IMR-90 (cell line): ENCODE measurements at places on chromosomes 4 and X. TPM values are rescaled to one million over a fixed set of nuclear protein-coding genes. Genes with fewer than 3 reads are reported as not detected.

GRCh38 chr4:1870578-1871443, at the start of gene NSD2:
NSD2 (plus strand) TSS chr4:1871393; CDS start chr4:1900655, 29,262 bp downstream.
- peak; percentile 87 for DNase-seq
- H3K27me3 ChIP-seq = peaks cover 2% of the 10 kb centered on the region; the same call in 1 of the 2 replicates
- peaks cover 13% of the 10 kb centered on the region for H3K4me1 ChIP-seq
- H3K27ac ChIP-seq = peak within 1 kb of the TSS; percentile 96
- H3K4me3 ChIP-seq = peak within 1 kb of the TSS; percentile 96

DNA sequence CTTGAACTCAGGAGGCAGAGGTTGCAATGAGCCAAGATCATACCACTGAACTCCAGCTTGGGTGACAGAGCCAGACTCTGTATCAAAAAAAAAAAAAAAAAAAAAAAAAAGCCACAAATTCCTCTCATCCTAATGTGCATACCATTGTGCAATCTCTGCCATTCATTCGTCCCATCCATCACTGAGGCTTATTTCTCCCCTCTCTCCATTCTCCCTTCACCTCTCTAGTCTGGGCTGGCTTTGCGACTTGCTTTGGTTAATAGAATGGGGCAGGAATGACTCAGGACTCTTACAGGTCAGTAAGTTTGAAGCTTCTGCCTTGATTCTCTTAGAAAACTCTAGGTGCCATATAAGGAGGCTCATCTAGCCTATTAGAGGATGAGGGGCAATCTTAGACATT, 60.3 kb upstream of the DDX3X start:
- no peak for DNase-seq
- no peaks in the 10 kb centered on the region for H3K36me3 ChIP-seq
- no peak overlapping the region for H3K4me3 ChIP-seq

DNA sequence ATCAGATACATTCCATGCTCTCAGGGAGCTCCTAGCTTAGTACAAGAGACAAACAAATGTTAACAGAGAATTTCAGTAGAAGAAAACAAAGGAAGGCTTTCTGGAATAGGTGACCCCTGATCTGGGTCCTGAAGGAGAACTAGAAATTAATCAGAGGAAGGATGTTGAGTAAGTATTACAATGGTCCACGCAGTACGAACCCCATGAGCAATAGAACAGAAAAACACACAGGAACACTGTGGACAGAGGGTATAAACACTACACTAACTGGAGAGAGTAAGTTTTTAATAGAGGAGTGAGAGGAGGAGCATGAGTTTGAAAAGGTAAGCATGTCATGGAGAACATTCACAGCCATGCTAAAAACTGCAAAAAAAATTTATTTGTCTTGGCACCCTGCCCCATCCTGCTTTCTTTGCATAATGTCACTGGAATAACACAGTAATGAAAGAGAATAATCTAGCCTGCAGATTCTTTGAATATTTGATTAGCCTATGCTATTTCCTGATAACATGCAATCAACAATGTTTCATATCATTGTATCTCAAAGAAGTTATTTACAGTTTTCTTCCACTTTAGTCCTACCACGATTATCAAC, 140.3 kb upstream of the ZXDB start:
- no peak overlapping the region for H3K27ac ChIP-seq
- no peak overlapping the region for H3K4me3 ChIP-seq

DNA sequence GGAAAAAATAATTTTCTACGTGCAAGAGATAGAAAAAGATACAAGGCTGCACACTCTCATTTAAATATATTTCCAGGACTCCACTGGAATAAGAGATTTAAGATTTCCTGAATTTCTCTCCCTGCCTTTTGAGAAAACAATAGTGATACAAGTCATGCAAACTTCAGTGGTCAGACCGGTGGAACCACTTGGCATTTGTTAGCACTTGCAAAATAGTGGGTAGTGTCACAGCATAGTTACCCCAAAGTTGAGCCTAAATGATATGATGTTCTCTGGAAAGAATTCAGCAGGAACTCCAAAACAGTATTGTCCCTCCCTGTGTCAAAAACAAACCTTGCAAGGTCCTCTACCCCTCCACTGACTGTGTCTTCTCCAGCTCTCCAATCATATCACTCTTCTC, 102.3 kb downstream of the ANKRD50 start:
- no peaks in the 10 kb centered on the region for H3K36me3 ChIP-seq
- H3K4me3 ChIP-seq = no peak overlapping the region
- no peak overlapping the region for H3K27ac ChIP-seq
- H3K4me1 ChIP-seq = no peaks in the 10 kb centered on the region
- DNase-seq = no peak
- H3K27me3 ChIP-seq = no peaks in the 10 kb centered on the region

DNA sequence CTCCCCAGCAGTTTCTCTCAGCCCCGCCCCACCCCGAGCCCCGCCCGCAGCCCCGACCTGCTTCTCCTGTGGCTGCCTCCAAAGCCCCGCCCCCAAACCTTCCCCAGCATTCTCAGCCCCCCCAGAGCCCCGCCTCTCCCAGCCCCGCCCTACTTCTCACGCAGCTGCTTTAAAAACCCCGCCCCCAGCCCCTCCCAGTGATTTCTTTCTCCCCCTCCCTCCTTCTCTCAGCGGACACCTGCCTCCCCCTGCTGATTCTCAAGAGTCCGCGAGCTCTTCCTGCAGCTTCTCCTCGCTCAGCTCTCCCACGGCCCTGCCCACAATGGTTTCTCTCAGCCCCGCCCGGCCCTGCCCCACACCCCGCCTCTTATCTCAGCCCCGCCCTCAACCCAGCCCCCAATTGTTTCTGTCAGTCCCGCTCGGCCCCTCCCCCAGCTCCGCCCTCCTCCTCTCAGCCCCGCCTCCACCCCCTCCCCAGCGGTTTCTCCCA, 636 bp upstream of the EOLA1 start:
- H3K27me3 ChIP-seq = no peaks in the 10 kb centered on the region
- no peaks in the 10 kb centered on the region for H3K4me1 ChIP-seq
- DNase-seq = peak; percentile 84
- peak overlapping the region; percentile 79 for H3K4me3 ChIP-seq
- peak overlapping the region; percentile 98 for H3K27ac ChIP-seq

DNA sequence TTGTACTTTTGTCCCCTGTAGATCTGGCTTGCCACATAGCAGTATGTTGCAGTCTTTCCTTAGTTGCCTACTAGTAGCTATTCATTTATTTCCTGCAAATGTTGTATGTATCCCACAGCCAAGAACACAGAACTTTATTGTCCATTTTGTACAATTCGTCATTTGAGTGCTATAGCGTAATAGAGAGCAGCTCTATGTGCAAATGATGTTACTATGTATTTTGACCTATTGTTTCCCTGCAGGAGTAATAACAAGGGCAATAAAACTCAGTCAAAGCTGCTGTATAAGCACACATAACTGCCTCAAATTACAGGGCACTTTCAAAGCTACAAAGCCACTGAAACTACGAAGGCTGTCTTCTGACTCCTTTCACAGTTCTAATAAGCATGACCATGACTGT, 48.1 kb downstream of the NRK start:
- H3K27ac ChIP-seq = no peak overlapping the region
- no peak for DNase-seq
- H3K4me1 ChIP-seq = no peaks in the 10 kb centered on the region

- H3K4me3 ChIP-seq = no peak overlapping the region
- DNase-seq = no peak
- no peaks in the 10 kb centered on the region for H3K36me3 ChIP-seq
- peaks cover 9% of the 10 kb centered on the region for H3K27me3 ChIP-seq
- no peak overlapping the region for H3K27ac ChIP-seq
These were observed 9.5 kb downstream of the PNMA6F start for GRCh38 chrX:153312041-153312440.

DNA sequence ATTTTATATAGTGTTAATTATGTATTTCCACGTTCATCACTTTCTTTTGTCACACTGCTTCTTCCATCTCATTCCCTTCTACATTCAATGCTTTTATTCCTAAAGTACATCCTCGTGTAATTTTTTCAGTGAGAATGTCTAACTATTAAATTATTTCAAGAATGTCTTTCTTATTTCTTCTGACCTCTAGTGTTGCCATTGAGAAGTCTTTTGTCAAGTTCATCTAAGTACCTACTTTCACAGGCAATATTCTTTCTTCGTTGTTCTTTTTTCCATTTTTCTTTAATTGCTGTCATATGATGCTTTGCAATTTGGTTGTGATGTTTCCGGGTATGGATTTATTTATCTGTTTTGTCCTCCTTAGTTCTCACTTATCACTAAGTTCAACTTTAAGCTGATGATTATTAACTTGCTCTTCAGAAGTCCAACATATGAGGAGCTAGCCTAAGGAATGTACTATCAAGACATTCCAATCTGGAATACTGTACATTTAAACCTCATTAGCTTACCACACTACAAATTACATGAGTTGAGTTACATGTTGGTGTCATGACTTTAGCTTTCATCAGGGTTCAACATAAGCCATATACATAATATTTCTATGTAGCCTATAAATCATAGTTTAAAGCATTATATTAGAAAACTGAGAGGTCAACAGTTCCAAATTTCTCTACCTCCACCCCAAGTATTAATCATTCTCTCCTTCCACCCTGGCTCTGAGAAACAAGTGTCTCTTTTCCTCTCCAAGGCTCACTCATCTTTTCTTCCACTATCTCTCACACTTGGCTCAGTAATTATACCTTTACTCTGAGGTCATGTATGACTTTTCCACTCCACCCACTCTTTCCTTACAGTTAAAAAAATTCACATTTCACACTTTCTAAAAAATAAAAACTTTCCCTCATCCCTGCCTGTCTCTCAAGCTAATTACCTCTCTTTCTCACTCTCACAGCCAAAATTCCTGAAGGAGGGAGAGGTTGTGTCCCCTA, 81.5 kb downstream of the COX18 start:
- H3K27me3 ChIP-seq = no peaks in the 10 kb centered on the region
- no peak for DNase-seq
- H3K4me3 ChIP-seq = no peak overlapping the region
- H3K4me1 ChIP-seq = no peaks in the 10 kb centered on the region
- no peaks in the 10 kb centered on the region for H3K36me3 ChIP-seq

DNA sequence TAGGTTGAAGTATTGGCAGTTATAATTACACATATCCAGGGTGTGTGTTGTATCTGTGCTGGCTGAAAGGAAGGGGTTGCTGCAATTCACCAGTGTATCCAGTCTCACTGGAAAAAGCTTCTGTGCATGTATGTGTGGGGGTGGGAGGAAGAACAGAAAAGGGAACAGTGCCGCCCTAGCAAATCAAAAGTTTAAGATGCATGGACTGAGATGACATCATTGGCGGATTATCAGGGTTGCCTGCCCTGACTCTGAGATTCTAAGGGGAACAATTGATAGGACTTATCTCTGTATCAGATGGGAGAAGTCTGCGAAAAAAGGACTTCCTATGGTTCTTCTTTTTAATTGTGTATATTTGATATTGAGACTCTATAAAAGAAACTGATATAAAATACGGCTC, 3.5 kb downstream of the SLC25A43 start:
- no peak overlapping the region for H3K4me3 ChIP-seq
- peaks cover 9% of the 10 kb centered on the region for H3K4me1 ChIP-seq
- H3K27me3 ChIP-seq = no peaks in the 10 kb centered on the region
- H3K36me3 ChIP-seq = no peaks in the 10 kb centered on the region; the same call in 1 of the 2 replicates
- no peak overlapping the region for H3K27ac ChIP-seq

GRCh38 chr4:171676555-171677215, 136.5 kb upstream of the GALNTL6 start:
- H3K27ac ChIP-seq = no peak overlapping the region
- no peak overlapping the region for H3K4me3 ChIP-seq
- no peaks in the 10 kb centered on the region for H3K4me1 ChIP-seq
- H3K36me3 ChIP-seq = no peaks in the 10 kb centered on the region
- DNase-seq = no peak

DNA sequence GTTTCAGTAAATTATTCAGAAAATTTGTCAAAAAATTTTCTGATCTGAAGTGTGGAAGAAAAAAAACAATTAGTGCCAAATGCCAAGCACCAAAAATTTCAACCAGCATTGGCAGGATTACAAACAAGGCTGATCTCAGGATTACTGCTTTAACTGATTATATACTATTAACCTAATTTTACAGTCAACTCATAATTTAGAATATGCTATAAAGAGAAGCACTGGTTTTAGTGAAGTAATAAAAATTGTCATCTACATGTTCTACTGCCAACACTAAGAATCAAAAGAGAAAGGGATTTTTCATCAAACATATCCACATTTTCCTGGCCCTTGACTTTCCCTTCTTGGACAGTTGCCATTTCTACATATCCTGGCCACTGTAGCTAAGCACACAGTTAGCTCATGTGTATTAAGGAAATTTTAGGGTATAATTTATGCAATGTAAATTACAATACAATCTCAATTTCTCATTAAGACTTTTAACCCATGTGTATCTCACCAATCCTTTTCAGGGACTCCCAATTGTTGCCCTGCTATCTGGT, 33.8 kb downstream of the THOC2 start:
- H3K27ac ChIP-seq = no peak overlapping the region
- 0 out of 2 replicates have a peak, but pooled peaks cover 1% of the 10 kb centered on the region for H3K36me3 ChIP-seq
- H3K4me1 ChIP-seq = no peaks in the 10 kb centered on the region
- no peak overlapping the region for H3K4me3 ChIP-seq
- DNase-seq = peak; percentile 1

- no peak for DNase-seq
- no peak overlapping the region for H3K4me3 ChIP-seq
- no peaks in the 10 kb centered on the region for H3K4me1 ChIP-seq
- H3K36me3 ChIP-seq = peaks cover 6% of the 10 kb centered on the region
- no peak overlapping the region for H3K27ac ChIP-seq
- no peaks in the 10 kb centered on the region for H3K27me3 ChIP-seq
These were observed 68.5 kb downstream of the UBA6 start for GRCh38 chr4:67632492-67632891.

- H3K4me3 ChIP-seq = no peak overlapping the region
- no peaks in the 10 kb centered on the region for H3K27me3 ChIP-seq
- H3K4me1 ChIP-seq = peaks cover 17% of the 10 kb centered on the region
These were observed 219.8 kb downstream of the SHROOM3 start for GRCh38 chr4:76654791-76655190.

- H3K4me3 ChIP-seq = no peak overlapping the region
- no peaks in the 10 kb centered on the region for H3K36me3 ChIP-seq
- peak; percentile 88 for DNase-seq
- no peaks in the 10 kb centered on the region for H3K27me3 ChIP-seq
- no peak overlapping the region for H3K27ac ChIP-seq
These were observed 108.0 kb downstream of the TMEM131L start for GRCh38 chr4:153573881-153574802.

- no peak overlapping the region for H3K27ac ChIP-seq
- peaks cover 2% of the 10 kb centered on the region for H3K27me3 ChIP-seq
- H3K36me3 ChIP-seq = no peaks in the 10 kb centered on the region
- H3K4me1 ChIP-seq = no peaks in the 10 kb centered on the region
- no peak for DNase-seq
These were observed 291.7 kb downstream of the FBXO8 start for GRCh38 chr4:173991814-173992213.

The KCTD8 gene
- total RNA-seq = not detected in 2 replicates

The FGFR3 gene
- 0.18 and 0.28 TPM in 2 replicates for total RNA-seq

The TCP11X2 gene
- not detected in 2 replicates for total RNA-seq

The ATOH1 gene
- not detected in 2 replicates for total RNA-seq
